Activated CD8-positive, alpha-beta memory T cell treated with anti-CD3 and anti-CD28 coated beads, Interleukin-2, amount 10 ng/mL, durations not matched to agents 7 days and 5 days (primary cell): ENCODE measurements at places on chromosomes 3 and 15.

DNA sequence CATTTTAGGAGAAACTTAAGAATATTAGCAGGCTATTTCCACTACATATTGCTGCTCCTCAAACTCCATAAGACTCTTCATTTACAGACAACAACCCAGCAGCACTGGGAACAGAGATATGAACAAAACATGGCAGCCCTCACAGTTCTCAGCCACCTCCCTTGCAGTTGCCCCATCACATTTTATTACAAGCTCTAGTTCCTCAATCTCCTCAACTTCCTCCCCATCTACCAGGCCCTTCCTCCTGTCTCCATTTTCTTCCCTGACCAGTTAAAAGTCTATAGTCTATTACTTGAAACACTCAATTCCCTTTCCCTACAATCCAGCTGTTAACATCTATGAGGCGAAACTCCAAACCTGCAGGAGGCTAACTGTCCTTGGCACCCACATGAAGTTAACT, 412.5 kb downstream of the TBC1D5 start:
- DNase-seq, result no peak
- peaks cover 3% of the 10 kb centered on the region for H3K36me3 ChIP-seq
- H3K27ac ChIP-seq, result no peak overlapping the region
- H3K4me1 ChIP-seq, result no peaks in the 10 kb centered on the region
- H3K27me3 ChIP-seq, result no peaks in the 10 kb centered on the region

DNA sequence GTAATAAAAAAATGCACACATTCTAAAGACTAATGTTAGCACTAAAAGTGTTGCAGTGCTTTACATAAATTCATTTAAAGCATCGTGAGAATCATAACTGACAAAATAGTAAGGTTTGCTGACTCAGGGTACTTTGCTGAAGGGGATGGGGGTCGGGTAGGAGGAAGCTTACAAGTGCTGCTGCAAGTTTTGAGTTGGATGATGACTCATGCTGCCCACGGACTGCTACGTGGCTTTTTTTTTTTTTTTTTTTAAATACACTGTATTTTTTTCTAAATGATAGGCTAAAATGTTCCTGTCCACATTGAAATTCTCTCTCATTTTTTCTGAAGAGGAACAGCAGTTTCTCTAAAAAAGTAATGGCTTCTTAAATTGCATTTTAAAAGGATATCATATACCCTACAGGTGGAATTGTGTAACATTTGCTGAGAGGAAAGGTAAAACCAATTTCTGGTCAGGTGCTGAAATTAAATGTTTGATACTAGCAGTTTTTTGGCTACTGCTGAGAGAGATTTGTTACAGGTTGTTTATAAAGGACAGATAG, 2.2 kb downstream of the MAPK6 start:
- peaks cover 47% of the 10 kb centered on the region for H3K4me1 ChIP-seq
- DNase-seq, result peak; percentile 85
- H3K27ac ChIP-seq, result peak overlapping the region; percentile 94
- H3K27me3 ChIP-seq, result no peaks in the 10 kb centered on the region
- H3K36me3 ChIP-seq, result peaks cover 19% of the 10 kb centered on the region

GRCh38 chr3:54427941-54428871, 305.9 kb downstream of the CACNA2D3 start:
- no peaks in the 10 kb centered on the region for H3K4me1 ChIP-seq
- DNase-seq, result peak; percentile 58
- no peak overlapping the region for H3K4me3 ChIP-seq
- H3K27me3 ChIP-seq, result no peaks in the 10 kb centered on the region
- no peaks in the 10 kb centered on the region for H3K36me3 ChIP-seq

GRCh38 chr3:167978486-167978885, 117.2 kb downstream of the GOLIM4 start:
- no peaks in the 10 kb centered on the region for H3K36me3 ChIP-seq
- H3K4me1 ChIP-seq, result no peaks in the 10 kb centered on the region
- H3K27me3 ChIP-seq, result peaks cover 2% of the 10 kb centered on the region

GRCh38 chr3:37988931-37989525, 1.6 kb upstream of the VILL start:
- no peak overlapping the region for H3K27ac ChIP-seq
- H3K27me3 ChIP-seq, result no peaks in the 10 kb centered on the region
- no peaks in the 10 kb centered on the region for H3K36me3 ChIP-seq
- no peak for DNase-seq
